ENCODE measurements at places on chromosomes 2 and 18.

- DNase-seq, result no peak
Observed at GRCh38 chr2:241229563-241230401, 41.3 kb downstream of the ANO7 start.

- no peak for DNase-seq
Observed at GRCh38 chr18:9488538-9488937, 13.2 kb downstream of the RALBP1 start.

GRCh38 chr2:132849118-132849517 lies 179.1 kb upstream of the LYPD1 start:
- no peak for DNase-seq

DNA sequence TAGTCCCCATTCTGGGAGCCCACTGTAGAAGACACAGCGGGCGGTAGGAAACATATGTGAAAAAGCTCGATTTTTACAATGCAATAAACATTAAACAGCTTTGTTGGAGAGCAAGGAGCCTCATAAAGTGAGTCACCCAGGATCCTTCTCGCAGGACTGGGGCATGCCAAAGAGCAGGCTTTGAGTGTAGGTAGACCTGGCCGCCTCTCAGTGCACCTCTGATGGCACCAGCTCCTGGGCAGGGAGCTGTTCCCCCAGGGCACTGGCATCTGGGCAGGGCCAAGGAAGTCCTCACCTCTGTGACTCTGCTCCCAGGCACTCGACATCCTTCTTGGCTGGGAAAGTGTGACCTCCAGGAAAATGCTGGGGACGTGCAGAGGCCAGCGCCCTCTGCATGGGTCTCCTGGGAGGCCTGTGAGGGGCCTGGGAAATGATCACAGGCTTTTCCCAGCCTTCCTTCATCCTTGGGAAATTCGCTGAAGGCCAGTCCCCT lies 94.2 kb downstream of the POLR1A start:
- no peak for DNase-seq

DNA sequence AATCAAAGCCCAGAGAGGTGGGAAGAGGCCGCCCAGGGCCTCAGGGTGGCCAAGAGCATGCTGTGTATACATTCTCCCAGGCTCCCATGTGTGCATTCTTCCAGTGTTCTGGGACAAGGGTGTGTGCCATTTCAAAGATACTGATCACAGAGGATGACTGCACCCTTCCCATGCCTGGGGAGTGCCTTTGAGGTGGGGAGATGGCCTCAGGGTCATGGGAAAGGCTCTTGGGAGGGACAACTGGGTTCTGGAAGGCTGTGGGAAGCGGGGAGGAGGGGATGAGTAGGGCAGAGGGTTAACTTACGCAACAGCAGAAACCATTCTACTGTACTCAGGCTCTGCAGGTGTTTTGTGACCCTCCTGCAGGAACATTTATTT lies 40.9 kb downstream of the KLHL29 start:
- DNase-seq, result no peak

GRCh38 chr2:18425210-18425703 lies 135.2 kb downstream of the RDH14 start:
- no peak for DNase-seq

DNA sequence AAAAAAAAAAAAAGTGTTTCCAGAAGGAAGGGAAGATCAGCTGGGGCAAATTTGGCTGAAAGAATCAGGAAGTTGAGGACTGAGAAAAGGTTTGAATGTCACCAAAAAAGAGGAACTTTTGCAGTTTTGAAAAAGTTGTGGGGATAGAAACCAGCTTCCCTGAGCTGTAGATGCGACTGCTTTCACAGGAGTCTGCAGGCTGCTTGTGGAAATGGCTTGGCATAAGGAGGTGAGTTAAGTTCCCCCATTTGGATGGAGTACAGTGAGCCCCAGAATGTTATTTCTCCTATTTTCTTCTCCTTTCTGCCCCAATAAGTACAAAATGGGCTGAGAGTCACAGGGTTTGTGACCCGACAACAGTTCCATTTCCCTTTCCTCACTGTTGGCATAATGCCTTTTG lies 16.5 kb upstream of the ME2 start:
- DNase-seq, result no peak

DNA sequence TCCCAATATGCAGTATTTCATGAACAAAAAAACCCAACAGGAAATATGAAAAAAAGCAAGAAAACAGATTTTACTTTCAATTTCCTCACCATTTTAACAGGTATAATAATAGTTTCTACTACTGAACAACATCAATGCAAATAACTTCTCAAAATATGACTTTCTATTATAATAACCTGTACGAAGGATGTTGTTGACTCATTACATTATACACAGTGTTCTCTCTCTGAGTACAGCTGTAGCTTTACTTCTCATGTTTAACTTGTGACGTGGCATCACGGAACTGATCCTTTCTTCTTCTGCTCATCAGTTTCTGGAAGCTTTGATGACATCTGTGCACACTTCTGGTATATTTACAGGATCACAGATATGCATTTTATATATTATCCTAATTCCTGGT lies 40.0 kb downstream of the FAM228A start:
- DNase-seq, result no peak

DNA sequence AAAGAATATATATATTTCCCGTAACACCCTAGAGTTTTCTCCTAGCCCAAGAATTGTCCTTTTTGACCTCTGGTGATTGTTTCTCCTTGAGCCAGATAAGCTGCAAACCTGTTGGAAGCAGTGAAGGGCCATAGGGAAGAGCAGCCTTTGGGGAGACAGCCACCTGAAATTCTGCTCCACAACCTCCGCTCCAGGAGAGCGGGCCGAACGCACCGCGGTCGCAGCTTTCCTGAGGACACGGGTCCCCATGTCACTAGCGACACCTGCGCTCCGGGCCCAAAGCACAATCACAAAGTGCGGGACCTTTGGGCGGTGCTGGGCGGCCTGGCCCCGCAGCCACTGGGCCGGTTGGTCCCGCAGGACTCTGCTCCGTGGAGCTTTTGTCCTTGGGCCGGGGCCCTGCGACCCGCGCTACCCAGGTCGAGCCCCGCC lies 557 bp upstream of the DSG2 start:
- no peak for DNase-seq

- DNase-seq, result no peak
Observed at GRCh38 chr2:239570216-239570925, 169.6 kb upstream of the HDAC4 start.

DNA sequence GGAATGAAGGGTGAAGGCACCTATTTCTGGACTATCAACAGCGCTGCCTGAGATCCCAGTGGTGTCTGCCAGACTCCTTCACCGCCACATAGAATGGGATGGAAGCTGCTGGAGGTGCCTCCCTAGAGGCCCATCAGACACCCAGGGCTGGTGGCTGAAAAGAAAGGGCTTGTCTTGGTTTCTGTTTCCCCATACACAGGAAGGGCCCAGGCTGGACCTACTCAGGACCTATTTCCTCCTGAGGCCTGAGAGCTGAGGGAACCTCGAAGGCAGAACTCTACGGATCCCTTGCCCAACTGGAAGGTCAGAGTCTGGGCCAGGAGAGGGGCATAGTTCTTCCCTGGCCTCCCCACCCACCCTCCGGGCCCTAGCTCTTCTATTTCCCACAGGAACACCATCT lies 2.9 kb upstream of the CLEC4F start:
- no peak for DNase-seq

GRCh38 chr18:69954719-69955480 lies 7.2 kb upstream of the CD226 start:
- DNase-seq, result no peak

GRCh38 chr2:205765151-205765550 lies 82.8 kb downstream of the NRP2 start:
- no peak for DNase-seq

GRCh38 chr2:85756195-85756594 lies 2.4 kb downstream of the ATOH8 start:
- DNase-seq, result no peak

GRCh38 chr18:21386523-21387240 lies 144.7 kb downstream of the GREB1L start:
- DNase-seq, result no peak
